ENCODE measurements at places on chromosomes 3 and 15.

DNA sequence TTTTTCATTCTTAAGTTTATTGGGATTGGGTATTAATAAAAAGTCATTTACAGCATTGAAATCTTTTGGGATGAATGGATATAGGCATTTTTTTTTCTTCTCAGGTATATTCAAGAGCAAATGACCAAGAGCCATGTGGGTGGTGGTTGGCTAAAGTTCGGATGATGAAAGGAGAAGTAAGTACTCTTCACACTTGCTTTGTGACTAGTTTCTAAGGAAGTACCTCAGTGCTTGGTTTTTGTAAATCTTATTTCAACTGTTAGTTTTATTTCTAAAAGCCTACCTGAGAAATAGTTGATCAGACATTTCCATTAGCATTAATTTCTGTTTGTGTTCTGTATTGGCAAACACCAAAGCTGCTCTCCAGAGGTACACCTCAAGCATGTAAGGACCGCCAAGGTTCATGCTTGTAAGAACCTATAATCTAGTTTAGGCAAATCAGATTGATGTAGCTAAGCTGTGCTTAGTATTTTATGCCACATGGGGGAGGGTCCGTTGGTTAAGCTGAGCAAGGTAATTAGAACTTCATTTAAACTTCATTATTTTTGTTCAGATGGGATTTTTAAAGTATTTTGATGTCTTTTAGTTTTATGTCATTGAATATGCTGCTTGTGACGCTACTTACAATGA lies 35.4 kb downstream of the FXR1 start:
- DNase-seq = no peak

DNA sequence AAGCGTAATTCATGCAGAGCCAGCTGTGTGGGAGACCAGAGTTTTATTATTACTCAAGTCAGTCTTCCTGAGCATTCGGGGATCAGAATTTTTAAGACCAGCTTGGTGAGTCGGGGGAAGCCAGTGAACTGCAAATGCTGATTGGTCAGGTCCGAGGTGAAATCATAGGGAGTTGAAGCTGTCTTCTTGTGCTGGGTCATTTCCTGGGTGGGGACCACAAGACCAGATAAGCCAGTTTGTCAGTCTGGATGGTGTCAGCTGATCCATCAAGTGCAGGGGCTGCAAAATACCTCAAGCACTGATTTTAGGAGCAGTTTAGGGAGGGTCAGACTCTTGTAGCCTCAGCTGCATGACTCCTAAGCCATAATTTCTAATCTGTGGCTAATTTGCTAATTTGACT lies 228.1 kb upstream of the ATP10A start:
- no peak for DNase-seq

GRCh38 chr15:89042387-89042786 lies 45.9 kb upstream of the ABHD2 start:
- DNase-seq = no peak

DNA sequence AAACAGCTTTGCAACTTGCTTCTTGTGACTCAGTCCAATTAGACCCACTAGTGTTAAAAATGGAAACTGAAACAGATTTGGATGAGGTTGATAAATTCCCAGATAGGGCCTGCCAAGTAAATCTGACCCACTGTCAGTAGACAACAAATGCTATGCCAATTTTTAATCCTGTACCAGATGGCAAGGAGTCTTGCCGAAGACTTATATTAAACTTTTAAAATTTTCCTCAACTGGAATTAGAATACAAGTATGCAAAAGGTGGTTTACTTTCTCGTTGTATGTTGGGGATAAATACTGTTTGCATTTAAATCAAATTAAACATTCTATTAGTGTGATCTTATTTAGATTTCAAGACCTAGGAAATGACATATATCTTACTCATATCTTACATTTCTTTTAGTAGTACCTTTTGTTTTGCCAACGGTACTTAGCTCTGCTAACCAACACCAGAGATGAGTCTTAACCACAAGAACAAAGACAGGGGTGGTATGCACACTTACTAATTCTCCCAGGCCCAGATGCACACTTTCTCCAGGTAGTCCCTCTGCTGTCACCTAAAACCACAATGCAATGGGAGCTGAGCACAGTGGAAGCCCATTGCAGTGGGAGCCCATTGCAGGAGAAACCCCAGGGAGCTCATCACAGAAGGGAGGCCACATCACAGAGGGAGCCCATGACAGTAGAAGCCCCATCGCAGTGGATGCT lies 77.8 kb downstream of the WWTR1 start:
- peak; percentile 68 for DNase-seq

DNA sequence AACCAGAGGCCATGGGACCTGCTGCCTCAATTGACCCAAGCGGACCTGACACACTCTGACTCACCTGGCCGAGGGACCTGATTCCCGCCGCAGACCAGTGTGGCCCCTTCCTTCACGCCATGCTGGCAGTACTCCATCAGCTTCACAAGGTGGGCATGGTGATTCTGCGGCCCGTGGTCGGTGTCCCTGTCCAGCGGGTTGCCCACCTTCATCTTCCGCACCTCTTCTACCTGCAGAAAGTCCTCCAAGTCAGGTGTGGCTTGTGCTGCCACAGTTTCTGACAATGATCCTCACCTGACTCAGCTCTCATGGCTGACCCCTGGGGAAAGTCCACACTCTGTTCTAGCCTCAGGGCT lies 25.9 kb upstream of the SLC41A3 start:
- DNase-seq = no peak

DNA sequence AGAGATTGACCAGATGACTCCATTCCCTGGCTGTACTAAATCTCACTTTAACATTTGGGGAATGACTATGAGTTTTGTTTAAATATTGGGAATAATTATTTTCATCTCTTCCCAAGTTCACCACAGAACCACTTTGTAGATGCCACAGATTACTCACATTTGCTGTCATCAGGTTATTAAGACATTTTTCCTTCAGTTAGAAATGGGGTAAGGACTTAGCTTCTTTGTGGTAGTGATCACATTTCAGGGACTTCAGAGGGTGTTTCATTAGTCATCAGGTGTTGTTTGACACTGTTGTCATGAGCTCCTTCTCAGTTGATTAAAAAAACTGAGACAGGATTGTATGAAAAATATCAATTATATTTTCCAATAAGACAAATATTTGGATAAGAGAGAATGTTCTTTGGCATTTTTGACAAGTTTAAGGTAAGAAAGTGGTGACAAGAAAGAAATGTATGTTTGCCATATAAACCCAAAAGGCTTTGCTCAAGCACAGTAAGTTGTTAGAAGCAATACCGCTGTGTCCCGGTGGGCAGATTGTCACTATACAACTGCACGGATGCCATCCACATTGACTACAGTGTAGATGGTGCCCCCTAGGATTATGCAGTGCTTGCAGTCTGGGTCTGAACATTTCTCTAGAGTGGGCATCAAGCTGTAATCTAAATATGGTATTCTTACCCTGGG lies 22.3 kb downstream of the FBXL2 start:
- DNase-seq = no peak

DNA sequence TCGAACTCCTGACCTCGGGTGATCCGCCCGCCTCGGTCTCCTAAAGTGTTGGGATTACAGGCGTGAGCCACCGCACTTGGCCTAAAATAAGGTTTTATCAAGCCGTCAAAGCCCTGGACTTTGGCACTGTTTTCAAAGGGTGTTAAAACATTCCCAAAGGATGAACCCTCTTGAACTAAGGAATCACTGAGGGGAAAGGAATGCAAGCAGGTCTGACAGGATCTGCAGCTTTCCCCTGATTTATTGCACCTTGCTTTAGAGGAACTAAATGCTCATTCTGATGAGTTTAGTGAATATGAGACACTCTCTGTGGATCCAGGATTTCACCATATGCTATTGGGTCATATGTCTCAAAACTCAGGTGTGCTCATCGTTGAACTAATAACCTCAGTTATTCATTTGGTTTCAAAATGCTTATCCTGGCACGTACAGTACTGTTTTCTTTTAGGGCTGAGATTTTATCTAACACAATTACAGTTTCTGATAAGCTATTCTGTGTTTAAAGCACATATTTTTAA lies 63.0 kb upstream of the TSC22D2 start:
- DNase-seq = no peak

All from kidney capillary endothelial cell (primary cell).